ENCODE measurements at places on chromosomes 12 and 14.

DNA sequence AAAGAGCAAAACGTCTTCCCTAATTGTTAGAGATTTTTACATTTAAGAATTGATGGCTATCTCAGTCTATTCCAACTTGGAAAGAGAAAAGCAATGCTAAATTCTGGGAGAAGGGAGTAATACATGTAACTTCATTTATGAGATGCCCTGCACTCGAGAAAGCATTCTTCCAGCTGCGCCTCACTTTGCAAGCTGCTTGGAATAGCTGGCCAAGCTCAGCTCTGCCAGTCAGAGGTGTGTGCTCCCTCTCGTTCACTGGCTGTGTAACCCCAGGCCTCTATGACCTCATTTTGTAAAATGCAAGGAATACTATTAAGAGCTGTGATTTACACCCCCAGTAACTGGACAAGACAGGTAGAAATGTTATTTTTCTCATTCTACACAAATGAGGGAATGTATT lies 79.1 kb downstream of the OTX2 start:
- DNase-seq, result no peak

DNA sequence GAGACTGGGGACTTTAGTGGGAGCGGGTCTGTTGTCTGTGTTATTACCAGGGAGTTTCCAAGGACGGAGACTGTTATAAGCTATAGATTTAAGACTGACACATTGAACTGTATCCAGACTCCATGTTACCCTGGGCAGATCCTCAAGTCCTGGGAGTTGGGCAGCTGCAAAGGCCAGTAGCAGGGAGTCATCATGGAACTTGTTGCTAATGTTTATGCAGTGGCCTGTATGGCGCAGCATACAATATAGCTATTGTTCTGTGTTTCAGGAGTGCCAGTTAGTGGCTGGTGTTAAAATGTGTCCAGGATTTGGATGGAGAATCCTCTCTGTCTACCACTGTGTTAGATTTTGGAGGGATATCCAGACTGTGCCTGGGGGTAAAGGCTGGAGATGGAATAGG lies 31.7 kb downstream of the SMOC1 start:
- DNase-seq, result no peak

GRCh38 chr14:55458800-55459515 lies 18.5 kb upstream of the TBPL2 start:
- peak; percentile 51 for DNase-seq

DNA sequence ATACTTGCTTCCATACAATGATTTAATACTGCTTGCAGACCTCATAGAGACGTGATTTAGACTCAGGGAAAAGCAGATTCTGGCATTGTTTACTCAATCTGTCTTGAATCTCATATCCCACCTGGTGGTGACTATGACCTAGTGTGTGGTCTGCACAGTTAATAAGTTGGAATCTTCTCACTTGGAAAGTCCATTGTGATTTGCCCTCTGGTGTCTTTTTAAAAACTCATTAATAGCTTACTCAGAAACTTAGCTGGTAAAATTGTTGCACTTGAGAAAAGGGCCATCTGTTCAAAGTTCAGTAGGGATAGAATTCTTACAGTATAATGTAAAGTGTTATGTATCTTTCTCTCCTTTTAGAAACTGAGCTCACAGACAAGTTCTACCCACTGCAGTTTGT lies 106.0 kb downstream of the PELI2 start:
- DNase-seq, result no peak

DNA sequence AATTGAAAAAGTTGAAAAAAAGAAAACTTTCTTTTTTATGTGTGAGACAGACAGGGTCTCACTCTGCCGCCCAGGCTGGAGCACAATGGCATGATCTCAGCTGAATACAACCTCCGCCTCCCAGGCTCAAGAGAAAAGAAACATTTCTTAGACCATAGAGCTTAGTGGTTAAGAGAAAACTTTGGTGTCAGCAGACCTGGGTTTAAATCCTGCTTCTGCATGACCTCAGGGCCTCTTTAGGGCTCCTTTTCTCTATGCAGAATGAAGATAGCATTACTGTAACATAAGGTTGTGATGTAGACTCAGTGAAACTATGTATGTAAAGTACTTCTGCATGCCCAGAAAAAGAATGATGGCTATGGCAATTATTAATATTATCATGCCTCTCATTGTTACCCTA lies 104.7 kb upstream of the NUDT4 start:
- no peak for DNase-seq
